ENCODE measurements at places on chromosomes 13 and 19.

DNA sequence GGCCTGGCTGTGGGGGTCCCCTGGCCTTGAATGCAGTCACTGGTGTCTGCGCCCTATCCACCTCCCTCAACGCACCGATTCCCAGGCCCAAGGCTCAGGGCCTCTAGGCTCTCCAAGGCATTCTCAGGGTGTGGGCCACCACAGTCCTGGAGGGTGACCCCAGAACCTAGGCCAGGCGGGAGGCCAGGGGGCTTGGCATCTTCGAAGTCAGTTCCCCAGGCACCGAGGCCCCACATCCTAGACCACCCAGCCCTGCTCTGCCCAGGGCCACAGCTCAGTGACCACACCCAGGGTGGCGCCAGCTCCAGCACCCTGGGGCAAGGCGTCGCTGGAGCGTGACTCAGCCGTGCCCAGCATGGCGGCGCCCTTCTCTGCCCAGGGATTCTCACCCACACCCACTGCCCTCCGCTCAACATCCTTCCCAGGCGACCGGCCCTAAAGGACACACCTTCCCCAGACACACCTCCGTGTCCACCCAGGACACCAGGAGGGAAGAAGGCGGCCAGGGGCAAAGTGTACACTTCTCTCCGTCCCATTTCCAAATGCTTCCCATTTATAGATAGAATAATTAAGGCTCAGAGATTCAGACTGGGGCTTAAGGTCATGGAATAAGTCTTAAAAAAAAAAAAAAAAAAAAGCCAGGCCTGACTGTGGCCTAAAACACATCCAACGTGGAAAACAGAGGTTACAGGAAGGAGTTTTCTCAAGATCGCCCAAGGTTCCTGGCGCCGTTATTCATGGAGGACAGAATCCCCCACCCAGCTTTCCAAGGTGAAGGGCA, 36.4 kb upstream of the NANOS3 start:
- DNase-seq: no peak

GRCh38 chr13:22735011-22735995, 445.5 kb upstream of the SGCG start:
- no peak for DNase-seq

GRCh38 chr19:43694553-43694952, 21.3 kb upstream of the IRGC start:
- DNase-seq: no peak

- DNase-seq: peak; percentile 40
These were observed 128.7 kb downstream of the UGGT2 start for GRCh38 chr13:95924389-95924994.

GRCh38 chr13:66842766-66843165, 387.4 kb downstream of the PCDH9 start:
- DNase-seq: no peak

GRCh38 chr19:44003461-44004009, 778 bp downstream of the ZNF230 start:
- DNase-seq: no peak

- DNase-seq: no peak
These were observed 35.0 kb upstream of the RBM26 start for GRCh38 chr13:79440958-79441528.

DNA sequence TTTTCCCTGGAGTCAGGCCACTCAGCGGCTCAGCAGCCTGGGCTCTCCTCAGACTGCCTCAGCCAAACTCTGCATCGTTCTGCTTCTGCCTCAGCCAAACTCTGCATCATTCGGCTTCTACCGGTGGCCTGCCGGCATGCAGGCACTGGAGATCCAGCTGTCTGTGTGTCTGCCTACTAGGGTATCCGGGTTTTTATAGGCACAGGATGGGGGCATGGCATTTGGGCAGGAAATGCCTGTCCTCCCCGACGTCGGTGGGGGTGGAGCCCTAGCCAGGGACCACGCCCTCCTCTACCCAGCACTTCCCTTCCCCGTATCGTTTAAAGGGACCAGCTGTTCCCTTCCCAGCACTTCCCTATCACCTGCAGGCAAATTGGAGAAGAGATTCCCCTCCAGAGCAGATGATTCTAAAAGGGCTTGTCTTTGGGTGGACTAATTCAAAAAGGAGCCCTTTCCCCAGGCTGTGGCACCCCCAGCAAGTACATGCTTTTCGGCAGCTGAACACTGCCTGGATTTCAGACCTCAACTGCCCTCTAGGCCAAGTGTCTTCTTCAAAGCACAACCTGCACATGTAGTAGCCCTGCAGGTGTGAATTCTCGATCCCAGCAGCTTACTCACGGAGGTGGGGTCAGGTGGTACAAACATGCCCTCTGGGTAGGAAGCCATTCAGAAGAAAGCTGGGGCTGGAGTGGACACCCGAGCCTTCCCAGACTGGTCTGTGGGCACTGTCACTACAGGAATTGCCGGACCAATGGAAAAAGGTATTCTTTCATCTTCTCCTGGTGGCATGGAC, 25.4 kb upstream of the GPR12 start:
- no peak for DNase-seq

DNA sequence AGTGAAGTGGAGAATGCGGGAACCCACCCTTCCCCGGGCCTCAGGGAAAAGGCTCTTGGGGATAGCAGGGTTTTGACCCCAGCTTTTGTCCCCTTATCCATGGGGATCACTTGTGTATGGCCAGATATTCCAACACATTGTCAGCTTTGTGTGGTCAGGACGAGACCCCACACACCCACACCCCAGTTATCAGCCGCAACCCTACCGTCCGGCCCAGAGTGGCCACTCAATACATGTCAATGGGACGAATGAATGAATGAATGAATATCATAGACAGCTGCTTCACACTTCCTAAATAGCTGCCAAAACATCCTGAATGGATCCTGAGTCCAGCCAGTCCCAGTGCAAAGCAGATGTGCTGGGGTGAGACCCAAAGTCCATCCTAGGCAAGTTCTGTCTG, 64.6 kb downstream of the TSHZ3 start:
- DNase-seq: no peak

GRCh38 chr13:43797869-43798268, 11.1 kb upstream of the ENOX1 start:
- no peak for DNase-seq

- no peak for DNase-seq
These were observed 4.7 kb downstream of the LSM4 start for GRCh38 chr19:18317961-18318800.

DNA sequence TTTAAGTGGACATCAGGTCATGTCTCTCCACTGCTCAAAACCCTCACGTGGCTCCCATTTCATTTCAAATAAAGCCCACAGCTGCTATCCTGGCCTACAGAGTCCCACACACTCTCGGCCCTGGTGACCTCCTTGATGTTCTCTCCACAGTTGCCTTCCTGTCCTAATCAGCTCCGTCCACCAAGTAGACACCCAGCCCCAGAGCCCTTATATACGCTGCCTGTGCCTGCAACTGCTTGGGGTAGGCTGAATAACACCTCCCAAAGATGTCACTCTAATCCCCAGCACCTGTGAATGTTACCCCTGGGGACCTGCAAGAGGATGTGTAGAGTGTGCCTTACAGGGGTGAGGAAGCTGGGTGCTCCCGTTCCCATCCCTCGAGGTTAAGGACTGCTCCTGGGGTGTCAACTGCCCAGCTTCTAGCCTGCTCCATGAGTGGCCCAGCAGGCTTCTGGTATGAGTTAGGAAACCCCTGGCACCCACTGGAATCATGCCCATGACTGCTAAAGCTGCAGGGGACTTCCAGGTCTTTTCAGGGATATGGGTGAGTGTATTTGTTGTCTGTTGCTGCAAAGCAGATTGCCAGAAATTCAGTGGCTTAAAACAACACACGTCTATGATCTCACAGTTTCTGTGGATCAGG, 6.0 kb downstream of the FAM187B start:
- DNase-seq: no peak

GRCh38 chr13:110414283-110414682, 107.2 kb downstream of the COL4A2 start:
- no peak for DNase-seq

- DNase-seq: peak; percentile 16
These were observed 760 bp downstream of the ZNF91 start for GRCh38 chr19:23394511-23394910.

GRCh38 chr19:18985257-18985656, 44.2 kb upstream of the HOMER3 start:
- DNase-seq: no peak

- no peak for DNase-seq
These were observed 4.3 kb upstream of the NAXD start for GRCh38 chr13:110610955-110611595.

GRCh38 chr13:100389617-100390016, 199.0 kb downstream of the GGACT start:
- no peak for DNase-seq

DNA sequence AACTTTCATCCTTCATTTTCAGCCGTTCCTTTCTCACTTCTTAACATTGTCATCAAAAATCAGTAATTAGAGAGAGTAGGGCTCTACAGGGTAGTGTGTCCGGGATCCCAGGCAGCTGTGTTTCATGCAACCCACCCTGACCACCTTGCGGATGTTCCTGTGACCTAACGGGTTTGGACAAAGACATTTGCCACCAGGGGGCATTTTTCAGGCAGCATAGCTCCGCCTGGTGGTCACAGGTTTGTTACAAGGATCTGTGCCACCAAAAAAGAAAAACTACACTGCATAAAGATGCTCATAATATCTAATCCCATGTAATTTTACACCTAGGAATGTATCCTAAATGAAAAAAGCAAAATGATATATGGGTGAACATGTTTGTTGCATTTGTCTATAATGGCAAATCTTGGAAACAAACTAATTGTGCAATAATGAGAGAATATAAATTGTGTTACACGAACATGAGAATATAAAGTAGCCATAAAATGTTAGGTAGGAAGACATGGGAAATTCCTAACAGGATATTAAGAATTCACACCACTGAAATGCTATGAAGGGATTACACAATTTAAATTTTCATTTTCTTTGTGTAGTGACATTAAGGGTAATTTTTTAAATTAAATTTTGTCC, 123.0 kb downstream of the SLC7A1 start:
- DNase-seq: peak; percentile 29

DNA sequence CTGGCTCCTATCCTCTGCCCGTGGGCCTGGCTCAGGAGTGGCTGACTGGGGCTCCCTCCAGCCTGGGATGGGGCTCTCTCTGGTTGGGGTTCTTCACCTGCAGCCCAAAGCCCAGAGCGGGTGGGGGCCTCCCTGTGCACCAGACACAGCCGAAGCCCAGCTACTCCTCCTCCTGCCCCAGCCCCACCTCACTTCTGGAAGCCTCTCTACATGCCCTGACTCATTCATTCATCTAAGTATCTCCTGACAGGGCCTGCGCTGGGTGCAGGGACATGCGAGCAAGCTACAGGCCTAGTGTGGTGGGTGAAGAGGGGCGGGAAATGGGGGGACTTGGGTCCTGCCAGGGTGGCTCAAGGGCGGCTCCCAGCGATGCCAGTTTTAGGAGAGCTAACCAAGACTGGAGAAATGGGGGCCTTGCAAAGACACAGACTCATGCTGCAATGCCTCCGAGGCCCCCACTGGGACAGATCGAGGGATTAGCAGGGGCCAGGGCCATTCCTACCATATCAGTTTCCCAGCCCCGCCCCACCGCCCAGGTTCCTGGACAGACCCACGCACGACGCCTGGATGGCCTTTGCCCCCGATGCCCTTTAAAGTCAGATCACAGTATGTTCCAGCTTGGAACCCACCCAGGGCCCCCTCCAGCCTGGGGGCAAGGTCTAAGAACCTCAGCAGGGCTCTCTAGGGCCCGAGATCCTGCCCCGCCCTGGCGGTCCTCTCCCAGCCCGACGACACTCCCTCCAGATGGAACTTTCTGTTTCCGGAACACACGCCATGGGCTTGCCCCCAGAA, 12.6 kb downstream of the LSM4 start:
- no peak for DNase-seq

DNA sequence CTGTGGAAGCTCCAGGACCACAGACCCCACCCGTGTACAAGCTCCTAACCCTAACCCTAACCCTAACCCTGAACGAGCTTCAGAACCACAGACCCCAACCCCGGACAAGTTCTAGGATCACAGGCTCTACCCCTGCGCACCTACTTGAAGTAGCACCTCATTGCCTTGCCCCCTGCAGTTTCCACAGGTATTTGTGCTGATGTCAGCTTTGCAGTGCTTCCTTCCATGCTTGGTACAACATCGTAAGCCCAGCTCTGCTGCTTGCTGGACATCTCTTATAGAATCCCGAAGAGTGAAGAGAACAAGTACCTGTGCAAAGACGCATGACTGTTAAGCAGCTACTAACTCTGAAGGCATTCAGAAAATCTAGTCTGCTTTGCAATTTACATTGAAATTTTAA, 20.7 kb upstream of the CDC16 start:
- no peak for DNase-seq

DNA sequence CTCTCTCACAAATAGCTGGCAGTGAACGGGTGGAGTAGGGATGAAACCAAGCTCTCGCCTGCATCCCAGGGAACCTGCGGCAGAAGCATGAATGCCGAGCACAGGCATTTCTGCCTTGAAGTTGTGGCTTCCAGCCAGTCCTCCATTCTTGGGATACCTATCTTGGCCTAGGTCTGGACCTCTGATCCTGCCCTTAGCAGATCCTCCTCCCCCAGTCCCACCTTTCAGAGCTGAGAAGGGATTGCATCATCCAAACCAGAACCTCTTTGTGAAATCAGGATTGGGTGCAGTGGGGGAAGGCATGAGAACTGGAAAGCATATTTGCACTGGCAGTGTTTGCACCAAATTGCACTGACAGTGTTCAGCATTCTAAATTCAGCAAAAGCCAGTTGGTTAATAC, 5.8 kb downstream of the ZNF780A start:
- no peak for DNase-seq

- DNase-seq: no peak
These were observed 4.5 kb downstream of the ZNF507 start for GRCh38 chr19:32349724-32350470.

- DNase-seq: peak; percentile 74
These were observed at the start of gene ZNF763 for GRCh38 chr19:11964858-11965645. Gene ZNF763 (plus strand): TSS chr19:11965040. CDS start chr19:11965209, 169 bp downstream.

GRCh38 chr13:38664906-38665305, 22.0 kb upstream of the FREM2 start:
- no peak for DNase-seq

- no peak for DNase-seq
These were observed 47.8 kb downstream of the NDFIP2 start for GRCh38 chr13:79528759-79529191.

GRCh38 chr19:4518345-4519171, at the start of gene PLIN4:
Gene PLIN4 (minus strand): TSS chr19:4518486. CDS start chr19:4518272, 214 bp downstream.
- DNase-seq: no peak

DNA sequence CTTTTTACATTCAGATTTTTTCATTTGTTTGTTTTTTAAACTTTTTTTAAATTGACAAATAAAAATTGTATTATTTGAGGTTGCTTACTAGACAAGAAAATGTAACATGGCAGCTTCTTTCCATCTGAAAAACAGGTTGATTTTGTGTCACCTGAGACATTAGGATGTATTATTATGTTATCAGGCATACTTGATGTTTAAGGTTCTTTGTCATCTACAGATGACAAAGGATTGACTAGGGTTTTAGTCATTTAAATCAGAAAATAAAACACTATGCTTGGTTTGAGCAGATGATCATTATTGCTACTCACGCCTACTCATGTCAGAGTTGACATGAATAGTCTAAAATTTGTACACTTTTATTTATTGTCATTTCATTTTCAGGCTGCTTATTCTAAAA, 1494.5 kb downstream of the SLITRK5 start:
- no peak for DNase-seq
